ENCODE measurements at places on chromosomes 13 and 19.
A peak's percentile ranks its signal among the peaks of the same experiment; 100 is the strongest.

GRCh38 chr13:64347664-64348063 lies 2882.5 kb downstream of the PCDH9 start:
- no peak for DNase-seq

DNA sequence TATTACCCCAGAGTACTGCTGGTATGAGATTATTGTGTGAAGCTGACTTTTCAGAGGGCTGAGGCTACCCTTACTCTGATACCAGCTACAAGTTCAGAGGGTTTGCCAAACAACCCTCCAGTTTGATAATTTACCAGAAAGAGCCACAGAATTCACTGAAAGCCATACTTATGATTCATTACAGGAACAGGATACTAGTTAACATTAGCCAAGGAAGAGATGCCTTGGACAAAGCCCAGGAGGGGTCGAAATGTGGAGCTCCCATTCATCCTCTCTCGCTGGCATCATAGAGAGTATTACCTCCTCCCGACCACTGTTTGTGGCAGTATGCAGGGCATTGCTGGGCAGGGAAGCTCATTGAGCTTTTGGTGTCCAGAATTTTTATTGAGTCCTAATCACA lies 364.3 kb downstream of the KCNRG start:
- no peak for DNase-seq

GRCh38 chr19:42368360-42368759 lies 21.7 kb downstream of the CNFN start:
- DNase-seq: no peak

DNA sequence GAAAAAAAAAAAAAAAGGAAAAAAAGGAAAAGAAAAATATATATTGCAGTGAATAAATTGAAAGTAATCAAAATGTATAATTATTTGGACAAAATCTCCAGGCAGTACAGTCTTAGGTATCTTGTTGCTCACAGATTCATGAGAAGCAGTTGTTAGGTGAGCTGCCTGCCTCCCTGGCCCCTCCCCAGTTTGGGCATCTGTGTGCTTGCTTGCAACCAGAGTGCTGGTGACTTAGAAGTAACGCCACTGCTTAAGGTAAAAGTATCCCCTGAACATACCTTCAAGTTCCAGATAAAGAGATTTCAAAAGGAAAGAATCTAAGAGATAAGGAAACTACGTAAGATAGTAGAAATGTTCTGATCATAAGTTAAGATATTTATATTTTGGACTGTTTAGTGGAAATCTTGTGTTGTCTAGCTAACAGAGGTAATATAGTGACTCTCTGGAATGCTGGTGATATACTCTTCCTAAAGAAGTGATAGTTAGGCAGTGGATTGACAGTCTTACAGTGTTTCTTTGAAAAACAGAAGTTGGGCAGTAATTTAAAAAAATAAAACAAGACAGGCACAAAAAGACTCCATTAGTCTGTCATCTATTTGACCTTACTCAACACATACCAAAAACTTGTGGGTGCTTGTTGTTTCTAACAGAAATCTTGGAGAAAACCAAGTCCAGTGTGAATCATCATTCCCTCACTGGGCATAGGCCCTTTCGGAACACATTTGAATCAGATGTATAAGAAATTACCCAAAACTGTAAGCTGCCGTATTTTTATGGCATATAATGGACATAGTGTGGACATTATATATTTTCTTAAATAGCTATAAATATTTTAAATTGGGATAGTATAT lies 38.3 kb upstream of the KCTD4 start:
- DNase-seq: no peak

DNA sequence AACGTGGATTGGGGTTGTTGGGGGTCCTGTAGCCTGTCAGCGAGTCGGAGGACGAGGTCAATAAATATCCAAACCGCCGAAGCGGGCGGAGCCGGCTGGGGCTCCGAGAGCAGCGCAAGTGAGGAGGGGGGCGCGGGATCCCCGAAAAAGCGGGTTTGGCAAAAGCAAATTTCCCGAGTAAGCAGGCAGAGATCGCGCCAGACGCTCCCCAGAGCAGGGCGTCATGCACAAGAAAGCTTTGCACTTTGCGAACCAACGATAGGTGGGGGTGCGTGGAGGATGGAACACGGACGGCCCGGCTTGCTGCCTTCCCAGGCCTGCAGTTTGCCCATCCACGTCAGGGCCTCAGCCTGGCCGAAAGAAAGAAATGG lies 754 bp upstream of the SIX5 start:
- DNase-seq: no peak

GRCh38 chr13:111460548-111461444 lies 140.4 kb downstream of the TEX29 start:
- DNase-seq: peak; percentile 36

DNA sequence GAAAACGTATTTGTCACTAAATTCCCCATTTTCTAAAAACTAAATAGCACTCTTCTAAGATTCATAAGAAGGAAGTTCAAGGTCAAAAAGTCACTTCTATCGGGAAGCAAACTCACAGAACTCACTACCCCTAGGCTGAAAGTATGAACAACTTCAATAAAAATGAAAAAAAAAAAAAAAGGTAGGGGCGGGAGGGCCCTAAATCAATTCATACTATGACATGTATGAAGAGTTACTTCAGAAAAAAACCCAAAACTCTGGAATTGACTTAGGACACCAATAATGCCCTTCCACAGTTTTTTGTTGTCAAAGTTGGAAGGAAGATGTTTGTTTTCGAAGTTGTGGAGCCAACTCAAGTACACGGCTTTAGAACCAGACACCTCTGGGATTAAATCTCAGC lies 1.1 kb downstream of the SUCLA2 start:
- no peak for DNase-seq

- DNase-seq: no peak
Observed at GRCh38 chr19:35262101-35262761, 6.5 kb upstream of the USF2 start.

DNA sequence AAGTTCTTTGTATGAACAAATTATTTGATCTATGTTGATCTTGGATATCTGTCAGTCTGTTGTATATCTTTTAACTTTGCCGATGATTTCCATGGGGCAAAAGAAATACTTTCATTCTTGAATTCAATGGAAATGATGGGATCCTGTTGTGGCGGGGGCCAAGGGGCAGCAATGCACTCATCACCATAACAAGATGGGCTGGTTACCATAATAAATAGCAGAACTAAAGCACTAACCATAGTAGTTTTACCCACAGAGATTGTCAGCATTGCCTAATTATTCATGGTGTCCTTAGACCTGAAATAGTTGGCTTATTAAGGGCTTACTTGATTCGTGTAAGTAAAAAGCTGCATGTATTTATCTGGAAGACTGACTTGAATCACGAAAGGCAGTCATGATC lies 309.6 kb downstream of the RFC3 start:
- no peak for DNase-seq

DNA sequence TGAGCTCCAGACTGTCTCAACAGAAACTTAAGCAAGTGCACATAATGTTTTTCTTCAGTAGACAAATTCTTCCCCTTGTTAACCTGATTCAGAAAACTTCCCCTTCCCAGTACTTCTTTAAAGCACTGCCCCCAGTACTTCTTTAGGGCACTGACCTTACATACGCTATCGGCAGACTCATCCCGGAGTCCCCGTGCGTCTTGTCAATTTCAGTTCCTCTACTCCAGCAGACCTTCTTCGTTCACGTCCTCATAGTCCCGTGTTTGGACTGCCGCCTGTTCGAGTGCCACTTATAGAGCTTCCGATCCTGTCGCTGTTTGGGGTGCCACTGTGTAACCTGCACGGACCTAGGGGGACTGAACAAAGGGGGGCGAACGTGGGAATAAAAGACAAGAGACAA lies 29.0 kb downstream of the ZNF627 start:
- no peak for DNase-seq

DNA sequence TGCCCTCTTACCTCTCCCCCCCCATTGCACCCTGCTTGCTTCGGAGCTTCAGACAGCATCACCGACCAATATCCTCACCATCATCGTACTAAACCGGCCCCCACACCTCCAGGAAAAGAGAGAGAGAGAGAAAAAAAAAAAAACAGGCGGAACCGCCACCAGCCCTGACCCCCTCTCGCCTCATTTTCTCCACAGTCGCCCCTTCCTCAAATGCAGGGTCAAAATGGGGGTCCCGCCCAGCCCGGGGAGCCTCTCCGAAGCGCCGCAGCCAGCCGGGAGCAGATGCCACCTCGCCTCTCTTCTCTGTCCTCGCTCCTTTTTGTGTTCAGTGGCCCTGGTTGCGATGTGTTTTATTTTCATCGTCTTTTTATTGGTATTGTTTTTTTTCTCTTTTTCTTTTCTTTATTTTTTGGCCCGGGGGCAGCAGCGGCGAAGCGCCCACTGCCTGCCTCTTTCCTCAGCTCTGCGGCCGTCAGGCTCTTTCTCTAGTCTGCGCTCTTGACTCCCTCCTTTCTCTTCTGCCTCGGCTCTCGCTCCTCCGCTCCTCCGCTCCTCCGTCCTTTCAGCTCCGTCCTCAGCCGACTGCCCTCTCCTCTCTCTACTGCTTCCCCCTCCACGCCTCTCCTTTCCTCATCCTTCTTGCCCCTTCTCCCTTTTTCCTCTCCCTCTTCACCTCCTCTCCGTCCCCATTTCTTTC lies 41.4 kb downstream of the DEDD2 start:
- DNase-seq: no peak

DNA sequence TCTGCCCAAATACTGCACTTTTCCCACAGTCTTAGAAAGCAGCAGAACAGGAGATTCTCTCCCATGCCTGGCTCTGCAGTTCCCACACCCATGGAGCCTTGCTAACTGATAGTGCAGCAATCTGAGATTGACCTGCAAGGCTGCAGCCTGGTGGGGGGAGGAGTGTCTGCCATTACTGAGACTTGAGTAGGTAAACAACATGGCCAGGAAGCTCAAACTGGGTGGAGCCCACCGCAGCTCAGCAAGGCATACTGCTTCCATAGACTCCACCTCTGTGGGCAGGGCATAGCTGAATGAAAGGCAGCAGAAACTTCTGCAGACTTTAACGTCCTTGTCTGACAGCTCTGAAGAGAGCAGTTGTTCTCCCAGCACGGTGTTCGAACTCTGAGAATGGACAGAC lies 358.5 kb upstream of the PCDH9 start:
- DNase-seq: no peak

DNA sequence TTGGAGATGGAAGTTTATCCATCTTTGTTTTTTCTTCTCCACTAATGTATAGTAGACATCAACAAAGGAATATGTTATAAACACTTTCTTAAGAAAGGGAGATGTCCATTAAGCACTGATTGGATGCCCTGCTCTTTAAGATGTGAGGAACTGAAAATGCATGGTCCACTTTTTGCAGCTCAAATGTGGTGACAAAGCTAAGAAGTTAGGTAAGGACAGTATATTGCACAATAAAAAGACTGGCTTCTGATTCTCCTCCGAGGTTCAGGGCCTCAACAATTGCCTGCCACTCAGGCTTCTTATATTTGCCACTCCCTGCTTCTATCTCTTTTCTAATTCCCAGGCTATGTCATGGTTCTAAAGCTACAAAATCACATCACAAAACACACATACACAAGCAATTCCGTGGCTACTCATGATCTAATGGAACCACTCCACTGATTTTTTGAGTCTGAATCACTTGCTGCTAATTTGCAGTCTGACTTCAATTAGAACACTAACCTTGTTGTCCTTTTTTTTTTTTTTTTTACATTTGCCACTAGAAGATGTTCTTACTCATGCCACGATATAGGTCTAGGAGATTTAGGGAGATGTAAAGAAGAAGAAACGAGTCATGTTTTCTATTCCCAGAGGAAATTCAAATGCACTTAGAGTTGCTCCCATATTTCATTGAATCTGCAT lies 29.6 kb upstream of the TNFSF11 start:
- DNase-seq: no peak

DNA sequence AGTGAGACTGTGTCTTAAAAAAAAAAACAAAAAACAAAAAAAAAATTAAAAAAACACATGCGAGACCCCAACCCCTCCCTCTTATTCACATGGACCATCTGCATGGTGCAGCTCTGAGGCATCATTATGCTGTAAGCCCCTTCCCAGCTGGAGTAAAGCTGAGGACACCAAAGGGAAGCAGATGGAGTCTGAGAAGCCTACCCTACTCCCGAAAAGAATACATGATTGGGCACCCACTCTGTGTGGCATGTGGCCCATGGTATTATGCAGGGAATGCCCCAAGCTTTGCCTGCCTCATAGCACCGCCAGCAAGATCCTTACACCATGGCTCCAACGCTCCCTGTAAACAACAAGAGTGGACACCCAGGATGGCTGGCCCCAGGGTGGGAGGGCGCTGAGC lies 4.7 kb downstream of the PTH2 start:
- DNase-seq: no peak

DNA sequence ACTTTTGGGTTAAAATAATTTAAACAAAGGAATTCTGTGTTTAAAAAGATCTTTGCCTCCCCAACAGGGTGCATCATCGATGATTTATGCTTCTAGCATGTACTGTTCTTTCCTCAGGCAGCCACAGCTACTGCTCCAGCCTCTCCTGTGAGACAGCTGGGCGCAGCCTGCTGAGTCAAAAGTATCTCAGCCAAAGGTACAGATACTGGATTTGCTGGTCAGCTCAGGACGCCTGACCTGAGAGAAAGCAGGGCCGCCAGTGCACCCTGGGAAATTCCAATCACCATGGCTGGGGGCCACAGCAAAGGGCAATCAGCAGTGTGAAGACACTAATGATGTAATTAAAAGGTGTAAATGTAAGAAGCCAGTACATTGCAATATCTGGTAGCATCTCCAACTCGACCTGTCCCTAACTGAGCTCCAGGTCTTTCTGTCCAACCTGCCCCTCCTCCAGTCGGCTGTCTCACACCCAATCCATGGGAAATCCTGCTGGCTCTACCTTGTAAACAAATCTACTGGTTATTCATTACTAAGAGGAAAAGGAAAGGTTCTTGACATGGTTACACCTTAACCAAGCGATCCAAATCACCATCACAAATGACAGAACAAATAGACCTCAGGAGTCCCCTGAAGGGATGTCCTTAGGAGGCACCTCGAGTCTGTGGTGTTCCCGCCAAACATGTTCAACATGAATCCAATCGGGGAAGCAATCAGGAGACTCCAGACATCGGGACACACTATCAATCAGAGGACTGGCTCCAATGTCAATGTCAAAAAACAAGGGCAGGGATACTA lies 7.3 kb downstream of the OPA3 start:
- DNase-seq: no peak

- no peak for DNase-seq
Observed at GRCh38 chr19:33304371-33304759, 2.0 kb upstream of the CEBPA start.

- DNase-seq: no peak
Observed at GRCh38 chr19:31356587-31357314, 7.5 kb upstream of the TSHZ3 start.

- DNase-seq: no peak
Observed at GRCh38 chr13:48029859-48030258, 7.7 kb upstream of the NUDT15 start.

- DNase-seq: no peak
Observed at GRCh38 chr19:47247308-47247990, 8.9 kb upstream of the CCDC9 start.

Measured in renal cortex interstitium (tissue), 15 donors.